ENCODE measurements at places on chromosomes 7 and 10.

DNA sequence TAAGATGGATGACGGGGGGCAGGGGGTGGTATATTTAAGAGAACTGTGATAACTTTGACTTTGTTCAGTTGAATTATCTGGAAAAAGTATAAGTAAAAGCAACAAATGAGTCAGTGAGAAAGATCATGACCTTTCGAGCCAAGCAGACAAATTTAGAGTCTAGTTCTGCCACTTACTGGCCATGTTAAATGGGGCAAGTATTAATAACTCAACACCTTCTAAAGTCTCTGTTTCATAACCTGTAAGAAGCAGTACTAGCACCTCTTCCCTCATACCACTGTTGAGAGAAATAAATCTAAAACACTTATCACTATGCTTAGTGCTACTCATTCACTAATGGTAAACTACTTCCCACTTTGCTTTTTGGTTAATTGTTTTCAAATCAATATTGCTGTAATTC lies 604.4 kb upstream of the LRRN3 start:
- no peak for DNase-seq

- DNase-seq = no peak
These were observed 51.0 kb downstream of the FAM204A start for GRCh38 chr10:118291122-118291521.

DNA sequence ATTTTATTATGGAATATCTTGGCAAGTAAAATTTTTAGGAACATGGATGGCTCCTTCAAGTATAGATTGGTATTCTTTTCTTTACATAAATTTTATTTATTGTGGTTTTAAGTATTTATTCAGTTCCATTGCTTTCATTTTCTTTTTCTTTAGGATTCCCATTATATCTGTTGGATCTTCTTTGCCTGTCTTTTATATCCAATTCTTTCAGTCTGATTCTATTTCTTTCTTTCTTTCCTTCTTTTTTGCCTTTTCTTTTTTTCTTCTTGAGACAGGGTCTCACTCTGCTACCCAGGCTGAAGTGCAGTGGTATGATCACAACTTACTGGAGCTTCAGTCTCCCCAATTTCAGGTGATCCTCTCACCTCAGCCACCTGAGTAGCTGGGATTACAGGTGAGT lies 74.2 kb upstream of the GLI3 start:
- DNase-seq = no peak

GRCh38 chr7:157845203-157845835 lies 508.5 kb downstream of the DNAJB6 start:
- no peak for DNase-seq
